Right forelimb (tissue), 1 donor: ENCODE measurements at places on chromosomes 12 and 14.

- no peak for DNase-seq
These were observed 55.8 kb downstream of the SRRM4 start for GRCh38 chr12:119036878-119037825.

DNA sequence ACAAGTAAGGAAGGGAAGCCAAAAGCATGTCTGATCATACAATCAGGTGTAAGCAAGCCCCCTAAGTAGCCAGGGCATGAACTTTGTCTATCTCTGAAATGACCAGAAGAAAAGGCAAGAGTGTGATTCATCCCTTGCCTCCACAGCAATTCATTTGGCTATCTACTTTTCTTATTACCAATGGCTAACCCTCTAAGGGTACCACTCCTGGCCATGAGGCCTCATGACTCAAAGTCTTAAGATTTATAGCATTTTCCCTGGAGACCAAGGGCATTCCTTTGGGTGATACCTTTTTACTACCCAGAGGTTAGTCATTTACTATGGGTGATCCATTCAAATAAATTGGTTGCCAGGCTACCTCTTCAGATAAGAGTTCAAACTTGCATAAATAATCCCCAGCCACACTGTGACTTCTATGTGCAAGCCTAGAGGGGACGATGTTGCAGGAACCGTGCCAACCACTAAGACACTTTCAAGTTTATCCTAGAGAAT is 1.5 kb upstream of the LGALS3 start:
- DNase-seq: no peak

- DNase-seq: no peak
These were observed 1319.1 kb downstream of the TMEM121 start for GRCh38 chr14:106845286-106846087.

DNA sequence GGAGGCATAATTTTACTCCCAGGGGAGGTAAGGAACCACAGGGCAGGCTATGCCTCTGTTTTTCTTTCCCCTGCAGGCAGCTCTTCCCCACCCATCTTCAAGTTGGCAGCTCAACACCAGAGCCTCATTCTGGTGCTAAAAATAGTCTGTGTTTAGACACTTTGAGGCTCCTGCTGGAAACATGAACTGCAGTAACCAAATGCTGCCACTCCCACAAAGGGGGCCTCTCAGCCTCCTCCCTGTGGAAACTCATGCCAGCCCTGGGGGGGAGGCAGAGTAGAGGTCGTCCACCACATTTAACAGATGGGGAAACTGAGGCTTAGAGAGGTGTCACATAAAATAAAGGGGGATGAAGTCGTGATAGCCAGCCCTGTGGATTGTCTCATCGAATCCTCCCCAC is 61.4 kb downstream of the WSCD2 start:
- DNase-seq: no peak

GRCh38 chr12:47754881-47755280 is 3.8 kb downstream of the RAPGEF3 start:
- DNase-seq: no peak

DNA sequence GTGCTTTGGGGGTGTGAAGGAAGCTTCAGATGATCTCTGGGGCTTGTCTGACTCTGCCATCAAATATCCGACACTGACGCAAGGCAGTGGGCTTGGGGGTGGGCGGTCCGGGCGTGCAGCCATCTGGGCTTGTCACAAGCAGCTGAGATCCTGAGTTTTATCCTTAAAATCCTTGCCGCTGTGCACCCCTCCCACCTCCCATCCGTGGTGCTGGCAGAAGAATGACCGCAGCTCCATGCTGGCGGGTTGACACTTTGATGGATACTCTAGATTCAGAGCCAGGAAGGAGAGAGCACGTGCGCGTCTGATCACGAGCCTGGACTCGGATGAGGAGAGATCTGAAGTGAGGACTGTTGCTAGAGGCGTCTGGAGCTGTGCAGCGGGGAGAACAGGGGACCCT is 3.0 kb downstream of the ZFYVE21 start:
- DNase-seq: no peak

DNA sequence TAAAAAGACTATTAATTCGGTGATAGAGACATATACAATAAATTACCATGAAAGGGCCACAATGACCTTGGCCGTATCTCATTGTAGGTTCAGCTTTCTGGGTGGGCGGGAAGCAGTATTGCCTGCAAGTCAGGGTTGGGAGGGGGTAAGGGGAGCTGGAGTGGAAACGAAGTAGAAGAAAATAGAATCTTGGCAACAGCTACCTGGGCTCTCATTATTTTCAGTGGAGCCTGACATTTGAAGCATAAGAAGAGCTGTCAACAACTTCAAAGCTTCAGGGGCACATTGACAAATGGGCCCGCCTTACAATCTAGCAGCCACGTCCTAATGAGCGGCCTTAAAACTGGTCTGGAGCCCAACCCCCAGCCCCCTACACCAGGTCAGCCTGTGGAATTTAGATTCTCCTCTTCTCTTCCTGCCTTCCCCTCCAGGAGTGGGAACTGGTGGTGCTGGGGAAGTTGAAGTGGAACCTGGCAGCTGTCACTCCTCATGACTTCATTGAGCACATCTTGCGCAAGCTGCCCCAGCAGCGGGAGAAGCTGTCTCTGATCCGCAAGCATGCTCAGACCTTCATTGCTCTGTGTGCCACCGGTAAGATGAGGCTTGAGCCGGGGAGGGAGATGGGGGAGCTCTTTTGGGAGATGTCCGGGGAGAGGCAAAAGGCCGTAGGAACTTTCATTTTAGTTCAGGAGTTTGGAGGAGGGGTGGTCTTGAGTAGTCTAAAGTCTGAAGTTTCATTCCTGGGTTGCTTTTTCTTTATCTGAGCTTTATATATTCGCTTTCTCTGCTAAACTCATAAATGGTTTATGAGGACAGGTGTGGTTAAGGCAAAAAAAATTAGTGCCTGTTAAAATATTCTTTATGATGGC is 5.0 kb downstream of the CCND2 start:
- no peak for DNase-seq

GRCh38 chr12:132827763-132828703 is 636 bp downstream of the GOLGA3 start:
- peak; percentile 54 for DNase-seq

- no peak for DNase-seq
These were observed 337.9 kb downstream of the NRXN3 start for GRCh38 chr14:78508023-78508422.

- DNase-seq: no peak
These were observed 1.6 kb downstream of the ABCB9 start for GRCh38 chr12:122964439-122965257.

DNA sequence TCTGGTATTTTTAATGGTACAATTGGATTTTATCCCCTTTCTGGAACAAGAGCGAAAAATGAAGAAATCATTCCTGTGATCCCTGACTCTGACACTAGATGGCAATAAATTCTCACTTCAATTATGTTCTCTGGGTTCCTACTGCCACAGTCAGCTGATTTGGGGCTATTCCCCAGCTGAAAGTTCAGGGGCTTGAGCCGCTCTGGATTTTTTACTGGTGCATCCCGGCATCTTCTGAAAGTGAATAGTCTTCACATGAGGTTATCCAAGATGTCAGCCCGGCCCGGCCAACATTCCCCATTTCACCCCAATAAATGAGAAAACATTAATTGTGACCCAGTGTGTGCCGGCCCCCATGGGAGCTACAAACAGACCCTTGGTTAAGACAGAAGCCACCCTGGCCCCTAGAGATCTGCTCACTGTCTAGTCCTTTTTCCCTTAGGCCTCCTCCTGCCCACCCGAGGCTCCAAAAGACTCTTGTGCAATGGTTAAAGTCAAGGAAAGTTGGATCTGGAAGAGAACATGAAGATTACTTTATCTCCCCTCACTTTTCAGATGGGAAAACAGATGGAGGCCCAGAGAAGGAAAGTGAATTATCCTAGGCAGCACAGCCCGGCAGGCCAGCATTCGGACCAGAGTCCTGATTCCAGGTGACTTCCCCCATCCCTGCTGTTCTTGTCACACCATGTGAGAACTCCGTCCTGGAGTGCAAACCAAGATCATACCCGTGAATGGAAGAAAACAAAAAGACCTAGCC is 20.8 kb downstream of the CKAP4 start:
- no peak for DNase-seq

DNA sequence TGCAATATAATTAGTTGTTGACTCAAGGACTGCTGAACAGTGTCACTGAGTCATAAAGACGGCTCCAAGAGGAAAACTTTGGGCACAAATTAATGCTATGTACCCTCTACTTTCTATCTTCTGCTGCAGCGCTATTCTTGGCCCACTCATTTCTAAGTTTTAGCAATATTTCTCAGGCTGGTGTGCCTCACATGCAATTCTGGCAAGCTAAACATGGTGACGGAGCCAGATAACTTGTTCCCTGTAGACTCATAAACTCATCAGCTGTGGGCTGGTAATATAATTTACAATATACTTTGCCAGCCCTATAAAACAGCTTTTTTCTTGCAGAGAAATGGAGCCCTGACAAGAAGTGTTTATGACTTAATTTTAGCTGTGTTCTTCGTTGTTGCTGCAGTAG is 615.1 kb downstream of the NRXN3 start:
- DNase-seq: no peak

GRCh38 chr12:39930101-39930500 is 175.8 kb downstream of the SLC2A13 start:
- no peak for DNase-seq

DNA sequence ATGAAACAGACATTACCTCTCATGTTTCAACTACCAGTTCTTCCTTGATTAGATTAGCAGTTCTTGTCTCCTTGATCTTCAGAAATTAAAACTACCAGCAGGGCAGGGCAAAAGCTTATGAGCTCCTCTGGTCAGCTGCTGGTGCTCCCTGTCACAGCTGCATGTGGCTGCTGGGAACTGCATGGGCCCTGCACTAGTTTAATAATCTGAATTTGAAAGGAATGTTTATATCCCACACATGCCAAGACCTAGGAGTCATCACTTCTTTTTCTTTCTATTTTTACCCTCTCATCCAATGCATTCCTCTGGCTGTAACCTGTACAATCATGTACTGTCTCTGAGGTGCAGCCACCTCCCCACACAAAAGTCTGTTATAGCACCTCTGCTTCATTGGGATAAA is 73.9 kb downstream of the ARMH4 start:
- DNase-seq: no peak

DNA sequence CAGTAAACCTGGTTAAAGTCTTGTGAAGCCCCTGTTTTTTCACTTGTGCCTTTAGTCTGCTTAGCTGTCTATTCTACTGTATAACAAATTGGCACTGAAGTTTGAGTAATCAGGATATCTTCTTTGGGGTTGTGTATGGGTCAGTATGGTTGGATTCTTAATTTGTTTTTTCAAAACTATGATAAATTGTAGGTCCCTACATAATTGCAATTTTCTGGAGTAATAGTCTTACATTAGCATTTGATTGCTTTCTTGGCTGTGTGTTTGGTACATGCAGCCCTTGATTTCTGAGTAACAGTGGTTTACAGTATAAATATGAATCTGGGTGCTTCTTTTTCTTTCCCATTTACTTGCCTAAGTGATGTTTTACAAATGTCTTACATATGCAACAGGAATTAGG is 186.6 kb downstream of the TMTC2 start:
- DNase-seq: no peak

GRCh38 chr14:64725261-64725815 is 21.1 kb downstream of the PLEKHG3 start:
- no peak for DNase-seq

GRCh38 chr14:91369628-91370445 is 47.8 kb downstream of the CCDC88C start:
- DNase-seq: no peak

DNA sequence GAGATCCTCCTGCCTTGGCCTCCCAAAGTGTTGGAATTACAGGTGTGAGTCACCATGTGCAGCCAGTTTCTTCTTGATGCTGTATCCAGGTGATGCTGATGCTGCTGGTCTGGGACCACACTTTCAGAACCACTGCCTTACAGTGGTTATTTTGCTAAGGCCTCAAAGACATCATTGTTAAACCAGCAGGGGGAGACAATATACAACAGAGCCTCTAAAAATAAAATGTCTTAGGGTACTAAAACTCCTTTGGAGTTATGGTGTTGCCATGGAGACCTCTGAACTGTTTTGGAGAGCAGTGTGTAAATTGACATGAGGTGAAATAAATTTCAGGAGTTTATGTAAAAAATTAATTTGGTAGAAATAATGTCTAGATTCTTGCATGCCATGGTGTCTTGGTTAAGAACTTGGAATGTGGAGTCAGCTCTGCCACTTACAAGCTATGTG is 1.1 kb upstream of the ARG2 start:
- no peak for DNase-seq

DNA sequence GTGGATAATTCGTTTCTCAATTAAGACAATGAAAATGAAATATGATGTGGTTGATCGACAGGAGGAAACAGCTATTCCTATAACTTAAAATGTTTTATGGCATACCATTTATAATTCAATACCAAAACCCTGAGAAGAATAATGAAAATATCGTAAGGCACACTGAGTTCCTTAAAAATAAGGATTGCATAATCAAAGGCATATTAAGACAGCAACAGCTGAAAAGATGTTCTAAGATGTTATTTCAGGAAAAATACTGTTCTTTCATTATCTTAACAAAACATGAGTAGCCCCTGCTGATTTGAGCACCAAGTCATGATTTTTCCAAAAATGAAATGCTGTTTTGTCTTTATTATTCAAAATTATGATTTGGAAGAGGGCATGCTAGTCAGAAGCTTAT is 189.4 kb upstream of the ALG10 start:
- DNase-seq: no peak

- peak; percentile 92 for DNase-seq
These were observed 136.6 kb downstream of the MON2 start for GRCh38 chr12:62603061-62603810.

- DNase-seq: peak; percentile 21
These were observed 354.2 kb downstream of the TMEM121 start for GRCh38 chr14:105880616-105881015.

DNA sequence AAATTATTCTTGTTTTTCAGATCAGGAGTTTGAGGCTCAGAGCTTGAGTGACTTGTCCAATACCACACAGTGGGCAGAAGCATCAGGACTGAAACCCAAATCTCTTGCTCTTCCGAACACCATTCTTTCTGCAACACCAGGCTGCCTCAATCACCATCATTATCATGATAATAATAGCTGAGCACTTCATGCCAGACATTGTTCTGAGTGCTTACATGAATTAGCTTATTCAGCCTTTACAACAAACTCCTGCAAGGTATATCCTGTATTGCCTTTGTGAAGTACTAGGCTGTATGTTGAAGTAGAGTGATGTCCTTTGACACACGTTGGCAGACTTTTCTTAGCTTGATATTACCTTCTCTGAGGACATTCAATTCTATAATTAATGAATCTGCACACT is 257.4 kb upstream of the ATP2B1 start:
- DNase-seq: no peak

DNA sequence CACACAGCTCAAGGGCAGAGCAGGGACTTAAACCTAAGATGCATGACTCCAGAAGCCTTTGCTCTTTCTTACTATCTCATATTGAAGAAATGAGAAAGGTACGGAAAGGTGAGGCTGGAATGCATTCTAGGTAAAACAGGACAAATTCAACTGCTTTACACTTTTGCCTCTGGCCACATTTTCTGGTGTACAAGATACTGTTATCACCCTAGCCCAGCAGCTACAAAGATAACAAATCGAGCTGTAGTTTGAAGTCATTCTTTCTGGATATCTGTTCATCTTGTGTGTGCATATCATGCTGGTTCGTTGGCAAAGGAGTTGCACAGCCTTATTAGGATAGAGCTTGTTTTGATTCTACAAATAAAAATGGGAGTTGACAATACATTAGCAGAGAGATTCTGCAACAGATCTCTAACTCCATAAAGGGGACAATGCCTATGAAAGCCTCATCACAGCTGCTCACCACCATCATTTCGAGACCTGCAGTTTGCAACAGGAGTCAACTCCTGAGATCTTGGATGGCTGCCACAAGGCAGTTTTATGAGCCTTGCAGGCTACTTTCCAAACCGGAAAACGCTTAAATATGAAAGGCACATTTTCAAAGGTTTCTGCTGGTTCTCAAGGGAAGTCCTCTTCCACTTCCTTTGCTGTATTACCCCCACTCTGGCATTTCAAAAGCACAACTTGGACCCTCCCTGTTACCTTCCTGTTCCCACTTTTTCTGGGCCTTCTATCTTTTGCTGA is 64.9 kb downstream of the STXBP6 start:
- DNase-seq: peak; percentile 57
